ENCODE measurements at places on chromosomes 6 and 20. TPM values are rescaled to one million over a fixed set of nuclear protein-coding genes. Genes with fewer than 3 reads are reported as not detected.

DNA sequence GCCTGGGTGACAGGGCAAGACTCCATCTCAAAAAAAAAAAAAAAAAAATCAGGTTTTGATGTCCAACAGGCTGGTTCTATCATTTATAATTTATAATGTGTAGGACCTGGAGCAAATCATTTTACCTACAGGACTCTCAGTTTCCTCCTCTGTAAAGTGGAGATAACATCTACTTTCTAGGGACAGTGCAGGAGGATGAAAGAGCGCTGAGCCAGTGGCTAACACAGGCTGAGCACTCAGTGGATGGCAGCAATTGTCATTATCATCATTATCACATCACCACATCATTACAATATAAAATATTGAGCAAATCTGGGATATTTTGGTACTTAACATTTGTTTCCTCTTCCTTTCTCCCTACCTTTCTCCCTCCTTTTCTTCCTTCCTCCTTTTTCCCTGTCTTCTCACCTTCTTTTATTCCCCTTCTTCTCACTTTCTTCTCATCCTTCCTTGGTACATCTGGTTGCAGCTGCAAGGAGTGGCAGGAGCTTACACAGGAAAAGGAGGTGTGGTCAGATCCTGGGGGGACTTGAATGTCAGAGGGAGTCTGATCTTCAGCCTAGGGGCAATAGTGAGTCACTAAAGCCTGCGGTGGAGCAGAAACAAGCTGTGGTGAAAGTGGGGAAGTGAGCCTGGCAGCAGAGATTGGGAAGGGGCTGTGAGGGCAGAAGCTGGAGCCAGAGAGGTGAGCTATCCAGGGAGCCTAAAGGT, 24.6 kb upstream of the CTNNBL1 start:
- no peak overlapping the region for H3K27ac ChIP-seq
- no peaks in the 10 kb centered on the region for H3K4me1 ChIP-seq
- no peak overlapping the region for H3K4me3 ChIP-seq

DNA sequence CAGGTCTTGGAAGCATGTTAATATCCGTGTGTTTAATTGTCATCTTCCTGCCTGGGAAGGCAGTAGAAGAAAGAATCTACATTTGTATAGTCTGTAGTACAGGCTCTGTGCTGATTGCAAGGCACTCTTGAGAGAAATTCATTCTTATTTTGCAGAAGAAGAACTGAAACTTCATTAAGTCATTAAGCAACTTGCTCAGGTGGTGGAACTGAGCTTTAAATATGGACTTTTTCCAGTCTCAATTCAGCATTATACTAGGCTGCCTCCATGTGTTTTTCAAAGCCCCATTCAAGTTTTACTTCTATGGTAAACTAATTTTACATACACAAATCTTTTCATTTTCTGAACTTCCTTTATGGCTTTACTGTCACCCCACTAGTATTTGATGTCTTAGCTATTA, 18.7 kb downstream of the ZNF451 start:
- H3K4me3 ChIP-seq, result no peak overlapping the region
- no peak overlapping the region for H3K27ac ChIP-seq
- H3K4me1 ChIP-seq, result peaks cover 12% of the 10 kb centered on the region
- no peaks in the 10 kb centered on the region for H3K27me3 ChIP-seq
- DNase-seq, result no peak
- H3K36me3 ChIP-seq, result no peaks in the 10 kb centered on the region

DNA sequence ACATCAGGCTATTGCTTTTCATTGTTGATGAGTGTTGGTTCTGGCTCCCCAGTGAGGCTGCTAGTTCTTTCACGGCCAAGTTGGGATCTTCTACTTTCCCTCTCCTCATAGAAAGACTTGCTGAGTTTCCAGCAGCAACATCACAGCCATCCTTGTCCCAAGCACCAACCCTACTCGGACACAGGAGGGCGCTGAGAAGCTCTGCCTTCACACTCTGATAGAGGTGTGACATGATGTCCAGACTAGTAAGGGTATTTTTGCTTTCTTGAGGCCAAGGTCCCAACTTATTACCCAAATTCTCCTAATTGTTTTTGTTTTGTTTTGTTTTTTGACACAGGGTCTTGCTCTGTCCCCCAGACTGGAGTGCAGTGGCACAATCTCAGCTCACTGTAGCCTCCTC, 3.0 kb upstream of the GCM1 start:
- no peak overlapping the region for H3K4me3 ChIP-seq
- no peak for DNase-seq
- no peaks in the 10 kb centered on the region for H3K4me1 ChIP-seq

DNA sequence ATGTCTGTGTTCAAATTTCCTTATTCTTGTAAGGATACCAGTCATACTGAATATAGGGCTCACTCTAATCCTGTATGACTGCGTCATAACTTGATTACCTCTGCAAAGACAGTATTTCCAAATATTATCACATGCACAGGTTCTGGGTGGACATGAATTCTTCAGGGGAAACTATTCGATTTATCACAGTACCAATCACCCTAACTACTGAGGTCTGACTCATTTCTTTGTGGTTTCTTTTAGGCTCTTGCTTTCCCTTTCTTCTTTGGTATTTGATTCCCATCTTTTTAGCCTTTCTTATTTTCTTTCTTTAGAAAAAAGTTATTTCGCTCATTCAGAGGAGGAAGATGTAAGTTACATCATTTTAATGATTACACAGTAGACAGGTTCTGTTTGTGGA, 40.3 kb upstream of the TBX18 start:
- DNase-seq, result no peak
- no peak overlapping the region for H3K27ac ChIP-seq
- no peaks in the 10 kb centered on the region for H3K27me3 ChIP-seq
- H3K4me1 ChIP-seq, result no peaks in the 10 kb centered on the region
- H3K4me3 ChIP-seq, result no peak overlapping the region

GRCh38 chr20:41160686-41161085, 23.3 kb downstream of the PLCG1 start:
- no peak overlapping the region for H3K4me3 ChIP-seq
- no peaks in the 10 kb centered on the region for H3K27me3 ChIP-seq
- no peaks in the 10 kb centered on the region for H3K4me1 ChIP-seq

DNA sequence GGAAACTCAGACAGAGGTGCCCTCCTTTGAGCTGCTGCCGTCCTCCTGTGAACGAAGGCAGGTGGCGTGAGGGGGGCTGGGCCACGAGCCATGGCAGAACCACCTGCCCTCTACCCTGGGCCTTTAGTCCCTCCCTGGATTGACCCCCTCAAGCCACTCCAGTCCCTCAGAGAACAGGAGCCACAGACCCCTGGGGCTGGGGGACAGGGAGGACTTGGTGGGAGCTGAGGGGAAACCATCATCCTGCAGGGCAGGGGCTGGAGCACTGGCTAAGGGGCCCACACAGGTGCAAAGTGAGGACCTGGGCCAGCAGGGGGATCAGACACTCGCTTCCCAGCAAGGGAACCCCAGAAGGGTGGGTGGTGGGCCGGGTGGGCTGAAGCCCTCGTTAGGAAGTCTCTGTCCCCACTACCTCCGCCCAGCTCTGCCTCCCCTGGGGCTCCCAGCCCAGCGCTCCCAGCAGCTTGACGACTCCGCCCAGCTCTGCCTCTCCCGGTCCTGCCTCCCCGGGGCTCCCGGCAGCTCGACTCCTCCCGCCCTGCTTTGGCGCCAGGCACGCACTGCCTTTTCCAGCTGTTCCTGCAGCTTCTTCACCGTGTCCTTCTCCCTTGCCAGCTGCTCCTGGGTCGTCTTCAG, 44.4 kb downstream of the DSTN start:
- peak overlapping the region; percentile 62 for H3K27ac ChIP-seq
- no peaks in the 10 kb centered on the region for H3K27me3 ChIP-seq
- peak; percentile 77 for DNase-seq
- peaks cover 44% of the 10 kb centered on the region for H3K4me1 ChIP-seq
- peaks cover 42% of the 10 kb centered on the region for H3K36me3 ChIP-seq

GRCh38 chr20:37749218-37749617, 55.4 kb downstream of the CTNNBL1 start:
- no peak overlapping the region for H3K27ac ChIP-seq
- no peaks in the 10 kb centered on the region for H3K27me3 ChIP-seq
- no peaks in the 10 kb centered on the region for H3K36me3 ChIP-seq
- H3K4me1 ChIP-seq, result no peaks in the 10 kb centered on the region
- DNase-seq, result no peak

DNA sequence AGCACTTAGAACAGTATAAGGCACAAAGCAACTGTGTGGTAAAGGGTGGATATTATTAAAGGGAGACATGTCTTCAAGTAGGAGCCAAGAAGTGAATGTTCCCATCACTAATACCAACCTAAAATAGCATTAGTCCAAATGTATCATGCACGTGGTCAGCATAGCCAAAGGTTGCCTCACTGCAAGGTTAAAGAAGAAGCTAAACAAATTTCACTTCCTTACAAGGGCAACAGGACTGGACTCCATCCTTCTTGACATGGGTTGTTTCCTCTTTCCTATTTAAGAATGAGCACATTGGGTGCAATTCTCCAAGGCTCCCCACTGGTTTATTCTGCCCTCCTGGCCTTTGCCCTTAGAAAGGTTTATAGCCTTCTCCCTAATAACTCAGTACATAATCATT, 186.7 kb downstream of the PHACTR1 start:
- no peaks in the 10 kb centered on the region for H3K27me3 ChIP-seq
- no peaks in the 10 kb centered on the region for H3K36me3 ChIP-seq
- DNase-seq, result no peak

- no peak overlapping the region for H3K27ac ChIP-seq
- H3K36me3 ChIP-seq, result no peaks in the 10 kb centered on the region
- no peak for DNase-seq
- no peaks in the 10 kb centered on the region for H3K27me3 ChIP-seq
Measured at GRCh38 chr20:33169176-33169794, 1.3 kb downstream of the BPIFA2 start.

KCNK16 gene
- total RNA-seq, result 4.4 TPM

XKR7 gene
- 0.25 TPM for total RNA-seq

Data from pancreas (tissue), 10 donors.